SK-N-SH treated with all-trans-retinoic acid at 6 μM for 48 hours (cell line): ENCODE measurements at places on chromosomes 5 and 9.

- ATAC-seq: peak; percentile 74
These were observed 623 bp upstream of the TRIM36 start for GRCh38 chr5:115170134-115170928.

- no peak for ATAC-seq
These were observed 102.7 kb downstream of the ARHGEF28 start for GRCh38 chr5:73728493-73729273.

GRCh38 chr9:87818308-87818707 lies 64.4 kb upstream of the SPATA31E1 start:
- ATAC-seq: no peak

- no peak for ATAC-seq
These were observed 33.2 kb downstream of the TTLL11 start for GRCh38 chr9:122059955-122060324.

- ATAC-seq: no peak
These were observed 84.5 kb downstream of the LMX1B start for GRCh38 chr9:126698251-126698650.

DNA sequence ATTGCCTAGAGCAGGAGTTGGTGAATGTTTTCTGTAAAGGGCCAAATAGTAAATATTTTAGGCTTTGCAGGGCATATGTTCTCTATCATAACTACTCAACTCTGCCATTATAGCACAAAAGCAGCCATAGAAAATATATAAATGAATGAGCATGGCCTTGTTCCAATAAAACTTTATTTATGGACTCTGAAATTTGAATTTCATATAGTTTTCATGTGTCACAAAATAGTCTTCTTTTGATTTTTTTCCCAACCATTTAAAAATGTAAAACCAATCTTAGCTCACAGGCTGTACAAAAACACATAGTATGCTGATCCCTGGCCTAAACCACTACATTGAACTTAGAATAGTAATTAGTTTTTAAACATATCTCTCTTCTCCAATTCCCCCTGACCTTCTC lies 179.6 kb downstream of the ZNF462 start:
- ATAC-seq: no peak

DNA sequence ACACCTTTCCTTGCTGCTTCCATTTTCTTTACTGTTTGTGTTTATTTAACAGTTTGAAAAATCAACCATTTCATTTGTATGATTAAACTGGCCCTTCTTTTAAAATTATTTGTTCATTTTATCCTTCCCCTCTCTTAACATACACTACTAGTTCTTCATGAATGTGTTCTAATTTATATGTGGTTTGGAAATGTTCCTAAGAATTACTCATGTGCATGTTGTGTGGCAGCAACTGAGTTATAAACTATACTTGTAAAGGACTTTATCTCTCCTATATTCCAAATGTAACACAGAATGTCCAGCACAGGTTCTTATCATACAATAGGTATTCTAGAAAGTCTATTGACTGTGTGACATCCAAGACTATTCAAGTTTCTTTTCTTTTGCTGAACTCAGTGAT lies 358.2 kb upstream of the MEF2C start:
- peak; percentile 49; the same call in 2 of the 3 replicates for ATAC-seq

DNA sequence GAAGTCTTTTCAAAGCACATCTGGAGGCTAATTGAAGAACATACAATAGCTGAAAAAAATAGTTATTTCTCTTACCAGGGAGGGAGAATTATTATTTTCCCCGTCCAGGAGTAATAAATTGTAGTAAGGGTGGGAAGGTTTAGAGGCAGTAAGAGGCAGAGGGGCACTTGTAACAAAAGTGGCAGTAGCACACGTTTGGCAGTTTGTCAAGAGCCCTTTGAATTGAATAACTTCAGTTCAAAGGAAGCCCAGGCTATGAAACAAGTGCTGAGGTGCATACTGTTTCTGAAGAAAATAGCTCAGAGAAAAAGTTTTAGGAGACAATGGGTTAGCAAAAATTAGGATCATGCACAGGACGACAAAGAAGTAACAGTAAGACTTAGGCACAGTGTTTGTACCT lies 451.3 kb downstream of the LRRC70 start:
- ATAC-seq: no peak

- ATAC-seq: no peak
These were observed 189.0 kb upstream of the PANK3 start for GRCh38 chr5:168768172-168768571.

DNA sequence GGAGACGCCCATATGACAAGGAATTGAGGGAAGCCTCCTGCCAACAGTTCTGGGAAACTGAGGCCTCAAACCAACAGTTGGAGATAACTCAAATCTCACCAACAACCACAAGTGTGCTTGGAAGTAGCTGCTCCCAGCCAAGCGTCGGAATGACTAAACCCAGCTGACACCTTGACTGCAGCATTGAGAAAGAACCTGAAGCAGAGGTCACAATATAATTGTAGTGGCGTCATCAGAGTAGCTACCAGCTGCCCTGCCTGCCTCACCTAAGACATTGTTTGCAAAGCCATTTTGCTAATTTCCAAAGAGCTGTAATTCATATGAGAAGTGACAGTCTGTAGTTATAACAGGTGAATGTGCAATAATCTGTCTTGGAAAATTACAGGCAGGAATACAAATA lies 40.8 kb upstream of the ANKRD31 start:
- no peak for ATAC-seq
